ENCODE measurements at places on chromosomes 16 and 17.

GRCh38 chr17:56257075-56257474, 103.8 kb downstream of the ANKFN1 start:
- no peak for DNase-seq

- no peak for DNase-seq
Measured at GRCh38 chr16:31330553-31330890, 24.5 kb upstream of the ITGAX start.

- DNase-seq = no peak
Measured at GRCh38 chr17:35742896-35743477, 10.1 kb downstream of the GAS2L2 start.

DNA sequence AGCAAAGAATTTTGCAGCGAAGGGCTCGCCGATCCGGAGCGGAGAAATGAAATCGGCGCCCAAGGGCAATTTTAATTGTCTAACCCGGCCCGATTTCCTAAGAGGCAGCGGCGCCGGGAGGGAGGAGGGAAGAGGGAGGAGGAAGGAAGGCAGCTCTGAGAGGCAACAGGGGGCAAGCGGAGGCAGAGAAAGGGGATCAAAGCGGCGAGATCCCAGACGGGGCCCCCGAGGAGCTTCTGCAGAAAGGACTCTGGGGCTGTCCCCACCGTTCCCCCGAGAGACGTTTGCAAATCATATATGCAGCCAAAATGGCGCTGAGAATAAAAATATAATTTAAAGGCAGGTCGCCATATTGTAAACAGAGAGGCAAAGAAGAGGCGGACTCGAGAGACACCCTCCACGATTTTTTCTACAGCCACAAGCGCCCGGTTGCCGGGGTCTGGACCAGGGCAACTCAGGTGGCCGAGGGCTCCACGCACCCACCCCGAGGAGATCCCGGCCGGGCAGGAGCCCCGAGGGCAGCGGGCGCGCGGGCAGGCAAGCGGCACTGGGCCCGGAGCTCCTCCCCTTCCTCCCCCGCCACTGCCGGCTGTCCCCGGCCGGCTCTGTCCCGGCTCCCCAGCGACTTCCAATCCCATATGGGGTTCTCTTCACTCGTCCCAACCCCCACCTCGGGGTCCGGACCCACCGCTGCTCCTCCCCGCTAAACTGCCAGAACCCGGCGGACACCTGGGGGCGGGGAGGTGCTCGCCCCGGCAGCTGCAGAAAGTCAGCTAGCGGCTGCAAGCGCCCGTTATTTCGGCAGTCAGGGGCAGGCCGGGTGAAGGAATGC, 1.9 kb downstream of the PHF12 start:
- no peak for DNase-seq

GRCh38 chr17:76725580-76726230, 701 bp downstream of the JMJD6 start:
- DNase-seq = peak; percentile 41

DNA sequence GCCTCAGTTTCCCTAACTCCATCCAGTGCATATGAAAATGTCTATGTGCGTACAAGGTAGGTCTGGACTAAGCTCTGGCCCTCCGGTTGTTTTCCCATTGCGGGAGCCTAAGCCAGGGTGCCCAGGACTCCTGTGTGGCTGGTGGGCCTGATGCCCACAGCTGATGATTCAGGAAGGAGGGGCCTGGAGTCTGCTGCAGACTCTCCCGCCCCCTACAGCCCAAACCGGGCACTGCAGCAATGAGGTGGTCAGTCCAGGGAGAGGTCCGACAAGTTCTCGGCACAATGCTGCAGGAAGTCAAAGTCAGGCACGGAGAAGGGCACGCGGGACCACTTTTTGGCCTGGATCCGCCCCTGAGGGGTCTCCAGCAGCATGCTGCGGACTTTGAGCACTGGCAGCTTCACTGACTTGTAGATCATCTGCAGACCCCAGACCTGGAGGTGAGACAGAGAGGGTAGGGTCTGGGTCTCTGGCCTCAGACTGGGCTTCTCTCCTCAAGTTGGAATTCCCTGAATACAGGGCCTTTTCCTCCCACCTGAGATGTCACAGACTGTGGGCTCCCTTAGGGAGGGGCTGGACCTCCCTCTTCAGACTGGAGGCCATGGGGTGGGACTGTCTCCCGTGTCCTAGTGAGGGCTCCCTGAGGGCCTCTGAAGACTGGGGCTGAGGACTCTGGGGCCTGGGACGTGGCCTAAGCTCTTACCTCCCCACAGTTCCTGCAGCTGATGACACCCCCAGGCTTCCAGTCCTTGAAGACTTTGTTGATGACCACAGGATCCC, 3.4 kb upstream of the ZNF385C start:
- DNase-seq = no peak

DNA sequence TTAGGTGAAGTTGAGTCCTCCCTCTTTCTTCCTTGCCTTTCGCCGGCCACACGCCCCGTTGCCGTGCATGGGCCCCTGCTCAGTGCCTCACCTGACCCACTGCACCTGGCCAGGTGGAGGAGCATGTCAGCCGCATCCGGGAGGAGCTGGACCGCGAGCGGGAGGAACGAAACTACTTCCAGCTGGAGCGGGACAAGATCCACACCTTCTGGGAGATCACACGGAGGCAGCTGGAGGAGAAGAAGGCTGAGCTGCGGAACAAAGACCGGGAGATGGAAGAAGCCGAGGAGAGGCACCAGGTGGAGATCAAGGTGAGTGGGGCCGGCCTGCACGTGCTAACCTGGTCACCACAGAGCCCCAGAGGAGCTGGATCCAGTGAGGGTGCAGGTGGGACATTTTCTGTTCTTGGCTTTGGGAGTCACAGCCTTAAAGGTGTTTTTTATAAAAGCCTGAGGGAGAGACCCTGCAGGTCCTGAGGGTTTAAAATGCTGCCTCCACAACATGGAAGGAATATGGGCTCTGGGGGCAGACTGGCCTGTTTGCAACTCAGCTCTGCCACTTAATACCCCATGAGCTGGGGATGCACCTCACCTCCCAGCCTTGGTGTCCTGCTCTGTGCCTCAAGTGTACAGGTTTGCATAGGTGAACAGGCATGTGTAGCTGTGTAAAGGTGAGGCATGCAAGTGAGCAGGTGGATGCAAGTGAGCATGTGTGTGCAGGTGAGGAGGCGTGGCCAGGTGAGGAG, 12.1 kb upstream of the DBNDD1 start:
- DNase-seq = no peak

DNA sequence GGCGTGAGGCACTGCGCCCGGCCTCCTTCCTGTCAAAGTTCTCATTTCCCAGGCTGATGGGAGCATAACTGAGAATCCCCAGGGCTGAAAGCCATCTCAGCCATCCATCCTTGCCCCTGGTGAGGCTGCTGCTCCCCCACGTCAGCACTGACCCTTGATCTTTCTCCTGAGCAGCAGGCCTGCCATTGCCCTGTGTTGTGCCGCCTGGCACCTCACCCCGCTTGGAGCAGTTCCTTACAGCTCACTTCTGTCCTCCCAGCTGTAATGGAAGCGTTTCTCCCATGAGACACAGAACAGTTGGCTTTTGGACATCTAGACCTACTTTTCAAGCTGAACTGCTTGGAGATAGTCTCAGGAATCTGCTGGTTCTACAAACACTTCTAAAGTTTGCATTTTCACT, 51.5 kb downstream of the OR1D5 start:
- no peak for DNase-seq

DNA sequence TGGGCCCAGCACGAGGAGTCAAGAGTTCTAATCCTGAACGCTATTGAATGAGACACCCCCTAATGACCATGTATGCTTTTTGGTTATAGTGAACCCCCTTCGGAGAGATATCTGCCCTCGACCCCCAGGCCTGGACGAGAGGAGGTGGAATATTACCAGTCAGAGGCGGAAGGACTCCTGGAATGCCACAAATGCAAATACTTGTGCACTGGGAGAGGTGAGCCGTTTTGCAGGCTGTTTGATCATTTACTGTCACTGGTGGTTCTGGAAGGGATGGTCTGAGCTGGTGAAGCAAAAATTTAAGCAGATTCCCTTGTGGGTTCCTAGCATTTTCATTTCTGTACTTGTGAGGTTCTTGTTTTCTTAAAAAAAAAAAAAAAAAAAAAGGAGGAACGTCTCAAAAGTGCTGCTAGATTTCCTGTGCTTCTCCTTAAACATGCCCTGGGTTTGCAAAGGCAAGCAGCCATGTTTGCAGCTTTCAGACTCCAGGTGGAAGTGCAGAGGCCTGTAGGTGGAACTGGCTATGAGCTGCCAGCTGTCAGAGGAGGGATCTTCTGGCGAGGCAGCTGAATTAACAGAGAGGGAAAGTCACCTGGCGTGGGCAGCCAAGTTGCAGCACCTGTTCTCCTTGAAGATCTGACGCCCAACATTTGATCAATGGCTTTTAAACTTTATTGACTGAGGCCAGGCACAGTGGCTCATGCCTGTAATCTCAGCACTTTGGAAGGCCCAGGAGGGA, 3.5 kb downstream of the MARVELD3 start:
- DNase-seq = no peak
